ENCODE measurements at places on chromosomes 3 and 15. TPM values are rescaled to one million over a fixed set of nuclear protein-coding genes. Genes with fewer than 3 reads are reported as not detected.

DNA sequence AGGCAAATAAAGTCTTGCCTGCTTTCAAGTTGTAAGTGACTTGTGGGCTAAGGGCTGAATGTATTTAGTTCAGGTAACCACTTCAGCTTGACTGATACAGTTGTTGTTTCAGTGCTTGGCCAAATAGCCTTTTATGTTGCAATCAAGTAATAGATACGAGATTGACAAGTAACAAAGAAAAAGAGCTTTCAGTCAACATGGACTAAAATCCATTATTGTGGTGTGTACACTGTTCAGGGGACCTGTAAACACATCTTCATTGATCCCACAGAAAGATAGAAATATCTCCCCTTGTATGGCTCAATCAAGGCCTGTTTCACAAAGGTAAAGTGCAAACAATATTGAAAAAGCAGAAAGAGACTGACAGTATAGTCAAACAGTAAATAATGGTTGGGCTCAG, 224.8 kb upstream of the TMCO5A start:
- DNase-seq: no peak

- no peak for DNase-seq
Observed at GRCh38 chr15:43251871-43252250, 14.9 kb downstream of the TGM5 start.

DNA sequence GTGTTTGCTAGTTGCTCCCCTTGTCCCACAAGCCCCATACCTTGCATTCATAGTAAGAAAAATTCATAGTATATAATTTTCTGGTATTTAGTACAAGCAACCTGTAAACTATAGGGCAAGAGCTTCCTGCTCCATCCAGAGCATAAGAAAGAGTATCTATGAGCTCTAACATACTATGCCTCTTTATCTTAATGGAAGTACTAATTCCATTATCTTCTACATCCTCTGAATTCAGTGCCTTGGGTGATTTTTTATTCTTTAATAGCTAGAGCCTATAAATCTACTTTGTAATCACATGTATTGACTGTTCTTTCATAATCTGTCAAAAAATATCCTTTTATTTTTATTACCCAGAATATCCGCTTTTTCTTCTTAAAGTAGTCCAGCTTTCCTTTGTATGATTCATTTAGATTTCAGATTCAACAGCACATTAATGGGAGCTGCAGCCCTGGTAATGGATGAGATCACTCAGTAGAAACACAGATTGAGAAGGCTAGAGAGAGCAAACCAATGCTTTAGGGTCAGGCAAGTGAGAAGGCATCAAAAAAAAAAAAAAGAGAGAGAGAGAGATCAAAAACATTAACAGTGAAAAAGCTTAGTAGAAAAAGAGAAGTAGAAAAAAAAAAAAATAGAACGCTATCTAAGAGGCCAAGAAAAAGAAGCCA, 511.5 kb upstream of the NAALADL2 start:
- no peak for DNase-seq

DNA sequence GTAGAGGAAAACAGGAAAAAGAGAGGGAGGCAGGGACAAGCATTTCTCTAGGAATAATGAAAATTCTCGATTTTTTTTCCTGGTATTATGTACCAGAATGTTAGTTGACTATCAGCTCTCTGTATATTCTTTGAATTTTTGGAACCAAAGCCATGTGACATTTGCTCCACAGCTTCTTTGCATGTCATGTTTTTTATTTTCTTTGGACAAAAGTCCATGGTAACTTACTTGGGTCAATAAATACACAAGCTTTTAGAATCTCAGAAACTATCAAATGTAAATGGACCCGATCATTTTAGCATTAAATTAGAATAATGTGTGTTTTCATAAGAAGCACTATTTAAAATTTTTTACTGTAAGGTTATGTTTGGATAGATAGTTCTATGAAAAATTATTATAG, 320.5 kb downstream of the ZIC1 start:
- DNase-seq: no peak

DNA sequence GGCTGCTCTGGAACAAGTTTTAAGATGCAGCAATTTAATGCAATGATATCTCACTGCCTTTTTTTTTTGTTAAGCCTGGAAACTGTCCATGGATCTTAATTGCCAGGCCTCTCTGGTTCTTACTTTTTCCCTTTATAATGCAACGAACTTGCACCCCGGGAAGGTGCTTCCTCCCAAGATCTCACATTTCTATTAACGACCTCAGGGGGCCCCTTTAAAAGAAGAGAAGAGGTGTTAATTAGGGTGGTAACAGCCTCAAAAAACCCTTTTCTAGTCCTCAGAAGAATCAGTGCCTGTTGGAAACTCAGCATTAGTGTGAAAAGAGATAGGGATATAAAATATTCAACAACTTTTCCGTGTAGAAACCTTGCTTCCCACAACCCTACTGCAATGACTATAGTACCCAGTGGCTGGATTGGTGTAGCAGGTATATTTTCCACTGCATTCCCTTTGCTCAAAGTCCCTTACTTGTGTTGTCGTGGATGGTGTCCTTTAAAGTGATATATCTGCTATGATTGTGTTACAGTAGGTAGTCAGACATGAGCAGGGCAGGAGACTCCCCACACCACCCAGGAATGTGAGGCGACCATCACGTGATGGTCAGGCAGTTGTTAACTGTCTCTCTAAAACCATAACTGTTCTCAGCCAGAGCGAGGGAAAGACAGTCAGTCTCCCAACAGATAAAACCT, 121.8 kb downstream of the CTNNB1 start:
- DNase-seq: no peak

DNA sequence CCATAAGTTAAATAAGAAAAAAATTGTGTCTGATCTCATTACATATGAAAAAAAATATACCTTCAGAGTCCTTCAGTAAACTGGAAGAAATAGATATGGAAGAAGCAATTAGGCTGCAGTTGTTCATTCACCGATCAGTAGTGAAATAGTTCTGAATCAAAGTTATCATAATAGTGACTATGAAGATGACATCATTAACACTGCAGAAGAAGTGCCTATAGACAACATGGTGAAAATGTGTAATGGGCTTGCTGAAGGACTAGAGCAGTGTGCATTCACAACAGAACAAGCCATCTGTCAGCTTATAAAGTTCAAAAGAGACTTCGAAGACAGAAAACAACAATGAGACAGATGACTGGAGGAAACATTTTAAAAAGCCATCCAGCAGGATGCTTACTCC, 144.5 kb downstream of the NAALADL2 start:
- DNase-seq: no peak

- DNase-seq: peak; percentile 59
Observed at GRCh38 chr3:128011140-128011539, 41.1 kb upstream of the SEC61A1 start.

The GABRA5 gene
- not detected for total RNA-seq

GRCh38 chr15:98272625-98273024, 312.1 kb downstream of the ARRDC4 start:
- DNase-seq: no peak
